Lower lobe of right lung (tissue), 2 donors: ENCODE measurements at places on chromosomes 13 and 19. TPM values are rescaled to one million over a fixed set of nuclear protein-coding genes. Genes with fewer than 3 reads are reported as not detected.

Gene KASH5
- 3.1 TPM for total RNA-seq

DNA sequence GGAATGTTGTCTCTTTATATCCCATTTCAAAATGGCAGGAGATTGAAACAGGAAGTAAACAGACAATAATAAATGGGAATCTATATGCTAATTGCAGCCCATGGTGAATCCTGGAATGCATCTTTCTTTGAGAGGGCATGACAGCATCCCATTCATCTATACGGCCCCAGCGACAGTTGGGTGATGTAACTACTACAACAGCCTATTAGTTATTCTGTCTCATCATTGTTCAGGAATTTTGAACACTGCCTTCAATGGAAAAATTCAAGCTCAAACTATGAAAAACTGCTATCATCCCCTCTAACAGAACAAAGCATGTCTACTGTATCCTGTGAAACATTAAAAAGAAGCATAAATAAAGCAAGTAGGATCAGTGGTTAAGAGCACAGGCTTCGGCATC lies 262.1 kb downstream of the DCT start:
- no peaks in the 10 kb centered on the region for H3K4me1 ChIP-seq
- H3K27ac ChIP-seq = no peak overlapping the region
- H3K27me3 ChIP-seq = no peaks in the 10 kb centered on the region
- DNase-seq = no peak

DNA sequence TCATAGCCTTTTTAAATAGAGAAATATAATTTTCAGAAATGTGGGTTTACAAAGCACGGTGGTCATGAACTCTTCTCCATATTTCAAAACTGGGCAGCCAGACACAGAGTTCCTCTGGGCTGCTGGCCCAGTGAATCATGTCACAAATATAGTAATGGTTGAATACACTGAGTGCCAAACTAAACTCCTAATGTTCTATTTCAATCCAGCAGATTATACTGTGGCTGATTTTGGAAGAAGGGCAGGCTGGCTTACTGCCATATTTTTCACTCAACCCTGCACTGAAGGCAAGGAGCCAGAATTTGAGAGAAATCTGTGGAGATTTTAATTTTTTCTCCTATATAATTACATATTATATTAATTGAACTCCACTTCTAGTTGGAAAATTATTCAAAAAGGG lies 17.0 kb upstream of the PRR20A start:
- no peaks in the 10 kb centered on the region for H3K27me3 ChIP-seq
- H3K4me3 ChIP-seq = no peak overlapping the region
- no peaks in the 10 kb centered on the region for H3K36me3 ChIP-seq
- H3K4me1 ChIP-seq = no peaks in the 10 kb centered on the region
- no peak overlapping the region for H3K27ac ChIP-seq

GRCh38 chr13:32330441-32330840 lies 15.1 kb downstream of the BRCA2 start:
- H3K27me3 ChIP-seq = no peaks in the 10 kb centered on the region
- H3K4me1 ChIP-seq = no peaks in the 10 kb centered on the region
- DNase-seq = no peak
- no peak overlapping the region for H3K27ac ChIP-seq
- no peaks in the 10 kb centered on the region for H3K36me3 ChIP-seq
- H3K4me3 ChIP-seq = no peak overlapping the region

Gene ICAM1
- total RNA-seq = 95.9 TPM

Gene PGLYRP1
- total RNA-seq = 3.0 TPM

- peaks cover 17% of the 10 kb centered on the region for H3K36me3 ChIP-seq
- H3K27ac ChIP-seq = no peak overlapping the region
- no peak overlapping the region for H3K4me3 ChIP-seq
These were observed 2.0 kb upstream of the LENG9 start for GRCh38 chr19:54465426-54466109.

Gene FCAR
- 6.7 TPM for total RNA-seq

DNA sequence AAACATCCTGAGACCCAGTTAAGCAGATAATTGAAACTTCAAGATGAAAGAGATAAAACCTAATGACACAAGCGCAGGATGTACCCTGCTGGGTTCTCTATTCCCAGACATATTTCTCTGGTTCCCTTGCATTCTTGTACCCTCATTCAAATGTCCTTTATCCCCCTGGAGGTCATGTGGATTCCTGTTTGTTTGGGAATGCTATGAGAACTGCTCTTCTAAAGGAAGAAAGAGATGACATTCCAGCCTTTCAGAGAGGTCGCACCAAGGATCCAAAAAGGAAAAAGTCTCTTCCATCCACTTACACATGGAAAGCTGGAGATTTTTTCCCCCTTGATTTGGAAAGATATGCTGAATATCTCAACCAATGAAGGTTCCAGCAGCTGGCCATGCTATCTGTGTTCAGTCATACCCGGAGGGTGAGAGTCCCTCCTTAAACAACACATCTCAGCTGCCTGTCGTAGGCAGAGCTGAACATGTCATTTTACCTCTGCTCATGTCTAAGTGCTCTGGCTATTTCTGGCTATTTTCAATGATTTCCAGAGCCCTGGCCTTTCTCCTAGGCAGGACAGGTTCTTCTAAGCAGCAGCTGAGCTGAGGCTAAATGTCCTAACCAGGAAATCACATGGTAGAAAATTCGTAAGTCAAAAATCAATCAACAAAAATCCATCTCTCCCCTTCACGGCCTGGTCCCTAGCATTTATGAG lies 52.5 kb downstream of the C13orf42 start:
- no peaks in the 10 kb centered on the region for H3K4me1 ChIP-seq
- no peaks in the 10 kb centered on the region for H3K36me3 ChIP-seq
- H3K27me3 ChIP-seq = no peaks in the 10 kb centered on the region
- H3K4me3 ChIP-seq = no peak overlapping the region
- H3K27ac ChIP-seq = no peak overlapping the region

DNA sequence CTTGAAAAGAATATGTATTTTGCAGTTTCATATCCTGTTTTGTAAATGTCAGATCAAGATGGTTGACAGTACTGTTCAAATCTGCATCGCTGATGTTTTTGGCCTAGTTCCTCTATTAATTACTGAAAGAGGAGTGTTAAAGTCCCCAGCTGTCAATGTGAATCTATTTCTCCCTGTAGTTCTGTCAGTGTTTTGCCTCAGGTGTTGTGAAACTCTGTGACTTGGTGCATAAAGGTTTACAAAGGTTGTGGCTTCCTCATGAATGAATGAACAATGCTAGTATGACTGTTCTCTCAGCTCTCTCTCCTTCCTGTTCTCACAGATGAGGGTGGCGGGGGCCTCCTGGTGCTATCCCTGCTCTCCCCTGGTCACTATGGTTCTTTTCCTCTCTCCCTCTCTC lies 142.4 kb downstream of the MYCBP2 start:
- no peaks in the 10 kb centered on the region for H3K27me3 ChIP-seq
- peaks cover 82% of the 10 kb centered on the region for H3K36me3 ChIP-seq
- no peaks in the 10 kb centered on the region for H3K4me1 ChIP-seq
- no peak overlapping the region for H3K27ac ChIP-seq
- DNase-seq = no peak

Gene TMIGD2
- total RNA-seq = 1.7 TPM

GRCh38 chr13:98913741-98914140 lies 64.1 kb downstream of the DOCK9 start:
- DNase-seq = no peak
- peaks cover 51% of the 10 kb centered on the region for H3K4me1 ChIP-seq
- H3K27ac ChIP-seq = peak overlapping the region; percentile 8
- H3K27me3 ChIP-seq = no peaks in the 10 kb centered on the region
- peaks cover 25% of the 10 kb centered on the region for H3K36me3 ChIP-seq

DNA sequence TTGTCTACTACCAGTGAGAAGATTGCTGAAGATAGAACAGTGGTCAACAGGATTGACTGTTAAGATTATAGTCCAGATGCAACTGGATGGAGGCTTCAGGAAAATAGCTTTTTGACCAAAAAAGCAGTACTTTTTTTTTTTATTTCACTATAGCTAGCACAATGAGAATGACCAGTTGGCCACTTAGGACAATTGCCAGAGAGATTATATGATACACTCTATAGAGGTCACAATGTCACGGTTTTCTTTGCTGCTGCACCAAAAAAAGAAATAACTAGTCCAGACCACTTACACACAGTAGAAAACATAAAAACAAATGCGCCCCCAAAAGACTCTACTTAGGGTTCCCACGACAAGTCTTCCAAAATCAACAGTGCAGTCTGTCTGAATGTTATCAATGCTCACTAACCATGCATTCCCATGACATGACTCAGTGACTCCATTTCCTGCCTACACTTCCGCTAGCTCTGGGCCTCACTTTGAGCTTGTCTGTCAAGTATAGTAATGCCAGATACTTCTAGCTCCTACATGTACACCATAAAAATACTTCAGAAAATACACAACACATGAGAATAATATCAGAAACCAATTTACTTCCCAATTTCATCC lies 209.1 kb upstream of the STARD13 start:
- no peaks in the 10 kb centered on the region for H3K27me3 ChIP-seq
- H3K36me3 ChIP-seq = no peaks in the 10 kb centered on the region
- no peak for DNase-seq
- peak overlapping the region; percentile 32 for H3K27ac ChIP-seq
- H3K4me1 ChIP-seq = peaks cover 24% of the 10 kb centered on the region

Gene BCAM
- 205 TPM for total RNA-seq

Gene SPRED3
- total RNA-seq = 0.62 TPM

GRCh38 chr13:43230989-43231388 lies 207.6 kb downstream of the DNAJC15 start:
- no peak overlapping the region for H3K27ac ChIP-seq
- H3K36me3 ChIP-seq = no peaks in the 10 kb centered on the region
- H3K27me3 ChIP-seq = no peaks in the 10 kb centered on the region

GRCh38 chr19:46624958-46625661 lies at the start of gene PTGIR:
Gene PTGIR, minus strand, starts transcription at chr19:46625089. Its CDS starts 864 bp downstream, at chr19:46624225.
- H3K4me3 ChIP-seq = peak within 1 kb of the TSS; percentile 47
- H3K27me3 ChIP-seq = no peaks in the 10 kb centered on the region
- peak within 1 kb of the TSS; percentile 61 for H3K27ac ChIP-seq
- H3K4me1 ChIP-seq = peaks cover 43% of the 10 kb centered on the region

DNA sequence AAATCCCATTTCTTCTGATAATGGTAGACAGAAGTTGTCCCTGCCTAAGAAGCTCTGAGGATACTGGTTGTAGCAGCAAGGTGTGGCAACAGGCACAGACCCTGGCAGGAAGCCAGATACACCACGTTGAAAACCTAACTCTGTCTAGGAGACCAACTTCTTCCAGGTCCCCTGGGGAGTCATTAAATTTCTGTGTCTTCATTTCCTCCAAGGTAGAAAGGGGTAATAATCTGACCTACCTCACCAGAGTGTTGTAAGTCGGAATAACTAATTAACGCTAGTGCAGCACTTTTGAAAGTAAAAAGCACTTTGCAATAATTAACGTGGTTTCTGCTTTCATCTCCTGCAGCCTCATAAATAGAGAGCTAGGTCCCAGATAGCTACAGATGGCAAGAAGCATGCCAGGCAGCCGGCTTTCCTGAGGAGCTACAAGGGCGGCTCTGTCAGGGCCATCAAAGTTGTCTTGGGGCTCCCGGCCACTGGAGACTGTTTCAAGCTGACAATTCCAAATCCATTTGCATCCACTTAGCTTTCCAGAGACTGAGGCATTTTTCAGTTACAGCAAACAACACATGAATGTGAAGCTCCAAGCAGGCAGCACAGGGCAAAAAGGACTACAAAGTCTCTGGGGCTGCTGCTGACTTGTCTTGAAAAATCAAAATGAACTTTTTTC lies 176.2 kb downstream of the FOXO1 start:
- no peaks in the 10 kb centered on the region for H3K27me3 ChIP-seq
- H3K36me3 ChIP-seq = no peaks in the 10 kb centered on the region
- no peak overlapping the region for H3K27ac ChIP-seq
- H3K4me1 ChIP-seq = peaks cover 15% of the 10 kb centered on the region

- no peak overlapping the region for H3K27ac ChIP-seq
- peaks cover 18% of the 10 kb centered on the region for H3K4me1 ChIP-seq
- no peak overlapping the region for H3K4me3 ChIP-seq
These were observed 107.3 kb downstream of the GADD45B start for GRCh38 chr19:2582984-2583956.

DNA sequence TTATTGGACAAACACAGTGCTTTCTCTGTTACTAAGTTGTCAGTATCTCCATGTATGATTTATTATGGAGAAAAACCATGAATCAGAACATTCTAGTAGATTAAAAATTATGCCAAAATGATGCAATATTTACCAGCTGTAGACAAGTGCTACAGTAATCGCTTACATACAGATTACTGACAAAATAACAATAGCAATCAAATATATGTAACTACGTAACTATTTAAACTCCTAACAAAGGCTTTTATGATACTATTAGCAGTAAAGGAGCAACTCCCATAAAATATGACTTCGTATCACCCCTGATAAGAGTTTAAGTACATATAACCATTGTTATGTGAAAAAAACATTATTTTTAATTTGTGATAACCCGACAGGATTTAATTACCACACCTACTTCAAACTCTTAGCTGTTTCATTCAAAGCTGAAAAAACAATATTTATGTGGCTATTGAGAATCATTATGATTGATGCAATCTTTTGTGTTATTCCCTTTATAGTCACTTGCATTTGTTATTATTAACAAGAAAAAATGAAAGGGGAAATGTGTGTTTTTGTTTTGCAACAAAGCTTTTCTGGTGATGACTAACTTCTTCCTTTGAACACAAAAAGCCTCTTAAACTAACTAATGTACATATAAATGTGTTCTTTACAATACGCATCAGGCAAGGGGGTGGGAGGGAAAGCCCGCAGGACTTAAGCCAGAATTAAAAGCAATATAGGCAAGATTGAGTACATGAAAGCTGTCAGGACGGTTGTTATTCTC lies 147.4 kb downstream of the ABCC4 start:
- H3K4me3 ChIP-seq = no peak overlapping the region
- no peak overlapping the region for H3K27ac ChIP-seq
- H3K36me3 ChIP-seq = peaks cover 5% of the 10 kb centered on the region
